ENCODE measurements at places on chromosomes 13 and 19. TPM values are rescaled to one million over a fixed set of nuclear protein-coding genes. Genes with fewer than 3 reads are reported as not detected.

RASAL3 gene
- total RNA-seq: not detected

CRLF1 gene
- 1.3 TPM for total RNA-seq

SIX5 gene
- total RNA-seq: 15.3 TPM

NUDT19 gene
- 6.2 TPM for total RNA-seq

CEACAM21 gene
- total RNA-seq: not detected

CD70 gene
- not detected for total RNA-seq

PTGIR gene
- 7.6 TPM for total RNA-seq

SCAF1 gene
- total RNA-seq: 28.4 TPM

APLP1 gene
- total RNA-seq: 2.4 TPM

AP1M2 gene
- total RNA-seq: not detected

ERICH6B gene
- not detected for total RNA-seq

PTH2 gene
- total RNA-seq: not detected

FOXA3 gene
- total RNA-seq: under 0.01 TPM

ATP8A2 gene
- total RNA-seq: 0.50 TPM

CYP2S1 gene
- 1.3 TPM for total RNA-seq

ZNF28 gene
- total RNA-seq: 6.2 TPM

SPRED3 gene
- 0.84 TPM for total RNA-seq

NEK3 gene
- total RNA-seq: 10.4 TPM

CEACAM4 gene
- total RNA-seq: not detected

ZNF865 gene
- total RNA-seq: 3.2 TPM

CAPN12 gene
- total RNA-seq: 0.50 TPM

ZNF154 gene
- 1.0 TPM for total RNA-seq

CDX2 gene
- not detected for total RNA-seq

PLPPR2 gene
- total RNA-seq: 8.6 TPM

GJB2 gene
- not detected for total RNA-seq

HMGB1 gene
- 815 TPM for total RNA-seq

NLRP11 gene
- not detected for total RNA-seq

ZNF540 gene
- 0.30 TPM for total RNA-seq

FXYD3 gene
- total RNA-seq: not detected

KANK2 gene
- total RNA-seq: 168 TPM

OR7C1 gene
- total RNA-seq: not detected

TPTE2 gene
- not detected for total RNA-seq

KLK1 gene
- total RNA-seq: not detected

NRTN gene
- not detected for total RNA-seq
